IPS-NIHi11 (cell line): ENCODE measurements at places on chromosomes 6 and 20.
A peak's percentile ranks its signal among the peaks of the same experiment; 100 is the strongest.

- no peak for DNase-seq
These were observed 37.5 kb downstream of the DLL1 start for GRCh38 chr6:170253226-170253909.

- no peak for DNase-seq
These were observed 248.1 kb downstream of the CD109 start for GRCh38 chr6:73943930-73944652.

GRCh38 chr6:87093651-87094050 is 1.3 kb downstream of the CGA start:
- no peak for DNase-seq

DNA sequence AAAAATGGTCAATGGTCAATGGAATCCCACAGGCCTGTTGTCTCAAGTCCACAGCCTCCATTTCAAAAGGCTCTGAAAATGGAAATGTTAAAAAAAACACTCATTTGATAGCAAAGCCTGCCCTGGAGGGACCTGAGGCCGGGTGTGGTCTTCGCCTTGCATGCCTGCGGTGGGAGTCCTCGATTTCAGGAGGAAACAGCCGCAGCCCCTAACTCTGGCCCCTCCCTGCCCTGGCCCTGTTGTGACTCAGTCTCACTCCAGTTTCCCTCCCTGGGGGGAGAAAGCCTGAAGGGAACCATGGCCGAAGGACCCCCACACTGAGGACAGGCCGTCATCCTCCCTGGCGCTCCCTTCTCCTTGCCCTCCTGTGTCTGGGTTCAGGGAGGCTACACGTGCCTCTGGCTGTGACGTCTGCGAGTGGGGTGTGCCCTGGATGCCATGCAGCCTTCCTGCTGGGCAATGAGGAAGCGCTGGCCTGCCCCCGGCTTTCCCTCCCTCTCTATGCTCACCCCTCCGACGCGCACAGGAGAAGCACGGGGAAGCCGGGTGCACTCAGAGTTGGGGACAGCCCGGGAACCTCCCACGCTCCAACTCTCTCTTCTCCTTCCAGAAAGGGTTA is 9.2 kb downstream of the BHLHE23 start:
- DNase-seq = no peak

GRCh38 chr6:43939281-43940070 is 169.5 kb downstream of the VEGFA start:
- DNase-seq = no peak

- peak; percentile 26 for DNase-seq
These were observed 35.4 kb upstream of the PIM1 start for GRCh38 chr6:37134396-37135191.

- DNase-seq = no peak
These were observed 98.8 kb downstream of the DTD1 start for GRCh38 chr20:18686696-18687095.

DNA sequence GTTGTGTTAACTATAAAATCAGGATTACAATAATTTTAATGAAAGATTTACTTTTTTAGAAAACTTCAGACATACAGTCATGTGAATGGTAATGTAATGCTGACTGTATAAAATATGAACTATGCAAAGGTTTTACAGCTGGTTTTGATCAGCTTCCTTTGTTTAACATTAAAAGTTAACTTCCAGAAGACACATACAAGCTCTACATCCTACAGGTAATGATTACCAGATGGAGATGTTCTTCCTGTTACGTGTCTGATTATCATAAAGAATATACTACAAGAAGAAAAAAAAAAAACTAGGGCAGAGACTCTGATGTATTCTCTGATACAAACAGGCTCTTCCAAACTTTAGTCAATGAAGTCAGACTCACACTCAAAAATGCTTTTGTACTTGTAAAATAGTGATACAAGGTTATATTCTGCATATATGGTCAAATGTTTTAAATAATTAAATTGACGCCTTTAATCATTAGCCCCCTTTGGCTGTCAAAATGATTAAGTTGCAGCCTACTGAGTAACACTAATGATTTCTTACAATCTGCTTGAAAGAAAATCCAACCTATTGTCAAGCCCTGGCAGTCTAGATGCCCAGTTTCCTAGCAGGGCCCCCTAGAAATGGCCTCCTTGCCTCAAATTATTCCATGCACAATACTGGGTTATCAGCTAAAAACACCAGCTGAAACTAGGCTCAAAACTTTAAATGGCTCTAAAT is 251.8 kb upstream of the RUNX2 start:
- DNase-seq = no peak

GRCh38 chr6:49662892-49663261 is 26.2 kb upstream of the RHAG start:
- no peak for DNase-seq

- no peak for DNase-seq
These were observed 152.2 kb downstream of the LINC00237 start for GRCh38 chr20:20953738-20954618.

GRCh38 chr6:81511423-81511822 is 241.1 kb downstream of the TENT5A start:
- no peak for DNase-seq

GRCh38 chr6:77159730-77160129 is 303.6 kb downstream of the HTR1B start:
- DNase-seq = no peak

- no peak for DNase-seq
These were observed 132.7 kb upstream of the LRFN2 start for GRCh38 chr6:40719671-40720374.

GRCh38 chr6:490251-491037 is 98.9 kb downstream of the IRF4 start:
- DNase-seq = no peak

- no peak for DNase-seq
These were observed 55.6 kb downstream of the AGPAT4 start for GRCh38 chr6:161218222-161218621.

DNA sequence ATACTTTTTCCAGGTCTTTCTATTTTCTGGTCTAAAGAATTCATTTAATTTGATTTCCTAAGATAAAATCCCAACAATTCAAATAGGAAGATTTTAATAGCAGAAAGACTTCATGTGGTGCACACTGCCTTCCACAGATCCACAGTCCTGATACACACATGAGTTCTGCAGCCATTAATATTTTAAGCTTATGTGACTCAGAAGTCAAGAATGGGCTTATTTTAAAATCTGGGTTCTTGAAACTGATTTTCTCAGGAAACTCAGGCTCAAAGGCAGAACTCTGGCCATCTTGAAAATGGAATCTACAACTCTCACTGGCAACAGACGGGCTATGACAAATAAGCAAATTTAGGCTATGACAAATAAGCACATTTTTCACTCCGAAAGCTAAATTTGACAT is 88.2 kb downstream of the COL12A1 start:
- DNase-seq = no peak

GRCh38 chr6:87473419-87473903 is 687 bp downstream of the SLC35A1 start:
- DNase-seq = peak; percentile 18

- peak; percentile 3 for DNase-seq
These were observed 201.0 kb upstream of the EYS start for GRCh38 chr6:65908065-65908464.

DNA sequence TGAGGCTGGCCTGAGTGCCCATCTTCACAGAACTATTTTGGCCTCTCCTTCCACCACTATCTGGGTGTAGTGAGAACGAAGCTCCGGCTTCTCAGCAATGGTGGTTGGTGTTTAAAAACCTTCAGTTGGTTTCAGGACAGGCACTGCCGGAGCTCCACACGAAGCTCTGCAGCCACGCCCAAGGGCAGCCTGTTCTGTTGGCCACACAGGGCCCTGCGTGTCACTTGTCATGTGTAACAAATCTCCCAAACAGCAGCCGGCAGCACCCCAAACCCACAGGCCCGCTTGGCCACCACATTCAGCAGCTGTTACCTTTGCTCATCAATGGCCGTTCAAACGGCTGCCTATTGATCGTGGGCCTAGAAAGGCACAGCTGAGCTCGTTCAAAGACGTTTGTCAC is 97.5 kb downstream of the ERMARD start:
- no peak for DNase-seq

GRCh38 chr6:35016502-35017321 is 124.4 kb downstream of the TCP11 start:
- DNase-seq = no peak

- DNase-seq = no peak
These were observed 51.3 kb downstream of the CD109 start for GRCh38 chr6:73747289-73747688.

- no peak for DNase-seq
These were observed 222.6 kb upstream of the MARCKS start for GRCh38 chr6:113634352-113635163.

DNA sequence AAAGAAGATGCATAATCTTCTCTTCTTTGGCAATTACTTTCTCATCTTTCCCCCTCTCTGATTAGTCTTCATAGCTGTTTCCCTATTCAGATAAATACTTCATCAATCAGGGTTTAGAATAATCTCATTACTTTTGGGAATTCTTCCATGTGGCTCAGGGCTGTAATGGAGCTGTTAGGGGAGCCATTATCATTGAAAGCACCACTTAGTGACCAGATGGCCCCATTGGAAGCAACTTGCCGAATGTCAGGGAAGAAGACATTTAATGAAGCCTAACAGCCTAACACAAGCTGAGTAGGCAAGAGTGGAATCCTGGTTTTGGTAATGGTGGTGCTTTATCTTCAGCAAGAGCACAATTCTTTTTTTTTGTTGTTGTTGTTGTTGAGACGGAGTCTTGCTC is 45.0 kb downstream of the TIAM2 start:
- peak; percentile 20 for DNase-seq

GRCh38 chr6:46048646-46049297 is 33.1 kb upstream of the CLIC5 start:
- no peak for DNase-seq

GRCh38 chr6:127435626-127436220 is 23.5 kb downstream of the KIAA0408 start:
- DNase-seq = no peak

DNA sequence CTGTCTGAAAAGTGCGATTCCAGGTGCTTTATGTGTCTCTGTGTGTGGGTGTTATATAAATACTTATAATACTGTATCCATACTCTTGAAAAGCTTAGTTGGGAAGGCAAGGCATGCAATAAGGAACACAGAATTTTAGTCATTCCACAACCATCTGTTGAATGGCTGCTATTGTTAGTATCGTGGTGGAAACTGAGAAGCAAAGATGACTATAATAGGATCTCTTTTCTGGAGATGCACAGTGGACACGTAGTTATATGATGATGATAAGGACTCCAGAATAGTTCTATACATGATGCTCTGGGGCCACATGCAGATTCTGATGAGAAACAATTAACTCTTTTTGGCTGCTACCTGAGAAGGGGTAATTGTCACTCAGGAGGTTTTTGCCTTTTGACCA is 25.2 kb downstream of the ESR1 start:
- DNase-seq = no peak

GRCh38 chr6:36019167-36019566 is 5.3 kb downstream of the SLC26A8 start:
- no peak for DNase-seq

GRCh38 chr6:74588094-74588832 is 617.6 kb downstream of the COL12A1 start:
- no peak for DNase-seq

DNA sequence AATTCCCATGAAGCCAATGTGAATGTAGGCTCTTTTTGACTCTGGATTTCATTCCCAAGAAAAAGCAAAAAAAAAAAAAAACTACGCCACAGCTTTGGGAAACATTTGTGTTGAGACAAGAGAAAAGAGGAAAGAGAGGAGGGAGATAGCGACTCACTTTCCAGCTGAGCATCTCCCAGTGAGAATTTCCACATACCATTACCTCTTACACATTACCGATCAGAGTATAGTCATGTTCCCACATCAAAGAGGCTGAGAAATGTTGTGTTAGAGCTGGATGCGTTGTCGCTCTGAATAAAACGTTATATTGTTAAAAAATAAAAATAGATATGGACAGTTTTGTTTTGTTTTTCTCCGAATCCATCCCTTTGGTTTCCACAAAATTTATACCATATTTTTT is 1019.3 kb upstream of the ADGRB3 start:
- no peak for DNase-seq

DNA sequence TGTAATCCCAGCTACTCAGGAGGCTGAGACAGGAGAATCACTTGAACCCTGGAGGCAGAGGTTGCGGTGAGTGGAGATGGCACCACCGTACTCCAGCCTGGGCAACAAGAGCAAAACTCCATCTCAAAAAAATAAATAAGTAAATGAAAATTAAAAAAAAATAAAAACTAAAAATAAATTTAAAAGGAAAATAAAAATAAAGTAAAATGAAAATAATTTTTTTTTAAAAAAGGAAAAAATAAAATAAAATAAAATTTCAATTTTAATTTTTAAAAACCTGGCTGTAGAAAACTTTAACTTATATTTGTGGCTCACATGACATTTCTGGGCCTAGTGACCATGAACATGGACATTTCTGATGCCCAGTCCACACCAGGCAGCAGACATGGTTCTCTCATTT is 16.1 kb downstream of the HCK start:
- DNase-seq = no peak

- DNase-seq = no peak
These were observed 39.6 kb upstream of the ZNF184 start for GRCh38 chr6:27512525-27512924.

GRCh38 chr6:54706391-54706790 is 140.2 kb upstream of the FAM83B start:
- DNase-seq = no peak

GRCh38 chr20:47418069-47418757 is 61.7 kb upstream of the ZMYND8 start:
- DNase-seq = no peak

DNA sequence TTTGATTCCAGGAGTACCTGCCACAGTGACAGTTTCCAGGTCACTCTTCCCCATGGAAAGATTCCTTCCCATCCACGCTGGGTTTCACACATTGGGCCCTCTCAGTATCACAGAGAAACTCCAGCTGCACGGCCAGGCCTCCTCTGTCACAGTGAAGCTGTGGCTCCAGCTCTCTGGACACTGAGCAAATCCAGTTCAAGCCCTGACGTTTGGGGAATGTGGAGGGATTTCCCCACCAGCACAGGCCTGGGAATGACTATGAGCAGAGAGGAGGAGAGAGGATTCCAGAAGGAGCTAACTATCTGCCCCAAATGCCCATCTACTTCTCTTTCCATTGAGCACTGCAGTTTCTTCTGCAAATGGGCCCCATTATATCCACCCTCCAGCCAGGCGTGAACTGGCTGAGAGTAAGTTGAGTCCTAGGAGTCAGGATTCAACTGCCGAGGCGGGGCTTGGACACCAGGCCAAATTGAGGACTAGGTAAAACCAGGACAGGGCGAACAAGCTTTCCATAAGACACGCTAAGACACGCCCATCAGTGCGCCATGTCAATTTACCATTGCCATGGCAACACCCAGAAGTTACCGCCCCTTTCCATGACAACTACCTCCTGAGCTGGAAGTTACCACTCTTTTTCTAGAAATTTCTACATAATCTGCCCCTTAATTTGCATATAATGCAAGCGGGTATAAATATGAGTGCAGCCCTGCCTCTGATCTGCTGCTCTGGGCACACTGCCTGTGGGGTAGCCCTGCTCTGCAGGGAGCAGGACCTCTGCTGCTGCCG is 9.2 kb upstream of the BNIP5 start:
- DNase-seq = peak; percentile 59
